ENCODE measurements at places on chromosomes 7 and 10.
A peak's percentile ranks its signal among the peaks of the same experiment; 100 is the strongest.

DNA sequence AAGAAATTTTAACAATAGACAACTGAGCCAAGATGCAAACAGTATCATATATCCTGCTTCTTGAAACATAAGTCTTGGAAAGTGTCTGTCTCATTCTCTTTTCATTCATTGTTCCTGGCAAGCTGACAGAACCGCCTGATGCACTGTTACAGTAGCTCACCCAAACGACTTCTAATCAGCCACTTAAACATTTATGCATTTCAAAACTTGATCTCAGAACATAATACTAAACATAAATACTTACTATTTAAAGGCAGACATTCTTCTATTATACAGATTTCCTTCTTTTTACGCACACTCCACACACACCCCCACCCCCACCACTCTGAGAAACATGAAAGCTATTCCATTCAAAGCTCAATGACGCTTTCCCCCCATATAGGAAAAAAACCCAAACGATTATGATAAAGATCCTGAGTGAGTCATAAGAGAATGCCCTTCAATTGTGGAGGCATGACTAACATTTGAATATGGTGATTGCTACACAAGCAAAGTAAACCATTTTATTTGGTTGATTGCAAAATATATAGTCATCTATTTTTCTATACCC, 30.5 kb downstream of the SHTN1 start:
- DNase-seq = no peak

DNA sequence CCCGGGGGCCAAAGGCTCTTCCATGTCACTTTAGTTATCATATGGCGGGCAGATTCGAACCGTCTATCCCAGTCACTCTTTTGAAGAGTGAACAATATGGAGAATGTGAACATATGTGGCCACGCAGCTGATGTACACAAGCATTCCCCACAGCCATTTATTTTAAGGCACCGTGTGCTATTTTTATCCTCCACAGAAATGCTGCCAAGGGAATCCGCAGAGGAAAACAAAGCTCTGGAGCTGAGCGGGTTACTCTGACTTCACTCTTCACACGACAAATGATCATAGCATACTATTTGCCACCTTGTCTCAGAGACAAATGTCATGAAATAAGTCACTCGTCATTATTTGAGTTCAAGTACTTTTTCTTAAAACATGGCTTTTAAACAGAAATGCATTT, 100.3 kb downstream of the CTBP2 start:
- DNase-seq = no peak

DNA sequence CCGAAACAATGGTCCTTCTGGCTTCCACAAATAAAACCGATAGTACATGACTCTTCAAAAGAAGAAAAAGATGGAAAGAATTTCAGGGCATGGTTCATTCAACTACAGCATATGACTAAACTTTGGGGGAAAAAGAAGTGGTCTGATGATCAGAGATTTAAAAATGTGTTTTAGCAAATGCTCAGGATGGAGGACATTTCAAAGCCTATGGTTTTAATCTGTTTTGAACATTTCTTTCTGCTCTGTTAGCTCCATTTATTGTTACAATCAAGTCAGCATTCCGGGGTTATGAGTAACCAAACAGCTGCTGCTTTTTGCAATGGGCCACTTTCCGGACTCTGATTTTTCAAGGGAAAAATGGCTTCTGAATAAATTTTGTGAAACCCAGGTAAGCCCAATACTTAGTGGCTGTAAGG, 142.4 kb downstream of the CUBN start:
- no peak for DNase-seq

GRCh38 chr10:60495338-60496055, 105.8 kb upstream of the ANK3 start:
- DNase-seq = no peak

DNA sequence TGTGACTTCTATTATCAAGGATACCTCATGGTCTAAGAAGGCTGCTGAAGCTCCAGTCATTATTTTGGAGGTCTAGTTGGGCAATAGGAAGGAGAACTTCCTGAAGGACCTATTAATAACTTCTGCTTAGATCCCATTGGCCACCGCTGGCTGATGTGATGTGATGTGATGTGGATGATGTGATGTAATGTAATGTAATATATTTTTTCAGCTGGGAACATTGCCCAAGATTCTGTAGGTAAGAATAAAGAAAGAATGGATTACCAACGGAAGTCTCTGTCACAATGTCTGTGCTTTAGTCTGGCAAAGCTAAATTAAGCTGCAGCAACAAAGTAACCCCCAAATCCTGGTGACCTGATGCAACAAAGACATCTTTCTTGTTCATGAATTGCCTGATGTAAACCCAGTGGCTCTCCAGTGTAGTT, 233.7 kb downstream of the PTEN start:
- no peak for DNase-seq

- no peak for DNase-seq
These were observed 8.7 kb downstream of the TIAL1 start for GRCh38 chr10:119588071-119588470.

DNA sequence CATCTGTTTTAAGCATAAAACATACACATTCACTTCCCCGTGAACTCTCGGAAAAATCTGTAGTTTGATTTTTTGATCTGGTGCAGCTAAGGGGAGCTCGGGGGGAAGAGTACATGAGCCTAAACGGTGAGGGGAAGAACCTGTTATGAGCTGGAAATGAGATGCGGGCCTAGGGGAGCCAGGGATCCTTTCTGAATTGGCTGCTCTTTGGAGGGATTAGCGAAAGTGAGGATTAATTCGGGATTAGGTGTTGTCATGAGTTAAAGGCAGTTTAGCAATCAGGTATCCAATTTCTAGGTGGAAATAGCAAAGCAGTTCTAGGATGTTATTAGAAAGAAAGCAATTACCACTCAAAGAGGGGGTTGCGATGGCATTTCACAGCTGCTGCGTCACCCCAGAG, 51.1 kb upstream of the ADARB2 start:
- DNase-seq = no peak

- no peak for DNase-seq
These were observed 11.1 kb downstream of the KCTD7 start for GRCh38 chr7:66639773-66640172.

DNA sequence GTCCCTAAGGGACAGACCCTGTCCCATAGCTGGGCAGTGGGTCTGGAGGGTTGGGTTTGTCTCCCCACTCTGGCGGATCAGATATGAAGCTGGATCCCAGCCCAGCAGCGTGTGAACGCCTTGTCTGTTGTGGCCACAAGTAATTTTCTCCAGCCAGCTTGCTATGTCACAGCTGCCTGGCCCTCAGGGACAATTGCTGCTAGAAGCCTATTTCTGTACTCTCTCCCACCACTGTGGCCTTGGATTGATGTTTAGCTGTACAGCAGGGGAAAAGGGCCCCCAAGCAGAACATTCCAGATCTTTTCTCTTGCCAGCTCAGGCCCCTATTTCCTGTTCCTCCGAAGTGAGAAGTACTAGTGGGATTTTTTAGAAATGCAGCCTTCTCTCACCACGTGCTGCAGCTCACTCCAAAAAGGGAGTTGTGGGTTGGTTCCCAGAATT, 53.5 kb upstream of the WAC start:
- no peak for DNase-seq

DNA sequence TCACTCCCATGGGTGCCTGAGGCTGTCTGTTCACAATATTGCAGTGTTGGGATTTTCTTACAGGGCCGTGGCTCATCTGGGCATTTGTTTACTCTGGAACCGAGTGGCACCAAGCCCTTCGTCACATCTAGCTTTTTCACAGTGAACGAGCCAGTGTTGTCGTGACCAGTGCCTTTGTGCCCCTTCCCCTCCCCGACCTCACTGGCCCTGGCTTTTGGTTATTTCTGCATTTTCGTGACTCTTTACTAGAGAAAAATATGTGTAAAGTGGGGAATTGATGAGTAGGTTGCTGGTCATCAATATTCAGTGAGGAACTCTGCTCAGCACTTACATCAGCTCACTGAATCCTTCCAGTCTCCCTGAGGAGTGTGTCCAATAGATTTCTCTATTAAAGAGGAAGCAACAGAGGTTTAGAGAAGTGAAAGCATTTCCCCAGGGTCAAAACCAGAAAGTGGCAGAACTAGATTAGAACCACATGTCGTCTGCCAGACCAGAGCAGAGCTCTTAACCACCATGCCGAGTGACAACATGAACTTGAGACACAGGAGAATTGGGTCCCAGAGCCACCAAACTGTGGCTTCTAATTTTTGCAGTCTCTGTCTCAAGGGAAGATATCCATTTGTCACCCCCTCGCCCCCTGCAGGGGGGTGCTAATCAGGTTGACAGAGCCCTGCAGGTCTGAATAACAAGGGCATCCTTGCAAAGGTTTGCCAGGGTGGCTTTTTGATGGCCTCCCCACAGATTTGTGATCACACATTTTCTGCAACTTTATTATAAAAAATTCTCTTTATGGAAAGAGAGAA, 125.3 kb downstream of the CHN2 start:
- no peak for DNase-seq

DNA sequence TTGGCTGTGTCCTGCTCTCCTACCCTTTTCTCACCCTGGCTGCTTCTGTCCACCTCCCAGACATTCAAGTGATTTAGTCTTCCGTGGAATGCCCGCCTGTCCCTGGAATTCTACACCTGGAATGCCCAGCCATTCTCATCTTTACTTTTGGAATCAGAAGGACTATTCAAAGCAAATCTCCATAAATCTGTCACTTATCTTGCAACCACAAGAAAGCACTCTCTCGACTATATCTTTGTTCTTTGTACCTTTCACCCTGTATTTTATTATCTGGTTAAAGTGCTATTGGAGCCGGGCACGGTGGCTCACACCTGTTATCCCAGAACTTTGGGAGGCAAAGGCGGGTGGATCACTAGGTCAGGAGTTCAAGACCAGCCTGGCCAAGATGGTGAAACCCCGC, 79.3 kb upstream of the KMT2E start:
- no peak for DNase-seq

DNA sequence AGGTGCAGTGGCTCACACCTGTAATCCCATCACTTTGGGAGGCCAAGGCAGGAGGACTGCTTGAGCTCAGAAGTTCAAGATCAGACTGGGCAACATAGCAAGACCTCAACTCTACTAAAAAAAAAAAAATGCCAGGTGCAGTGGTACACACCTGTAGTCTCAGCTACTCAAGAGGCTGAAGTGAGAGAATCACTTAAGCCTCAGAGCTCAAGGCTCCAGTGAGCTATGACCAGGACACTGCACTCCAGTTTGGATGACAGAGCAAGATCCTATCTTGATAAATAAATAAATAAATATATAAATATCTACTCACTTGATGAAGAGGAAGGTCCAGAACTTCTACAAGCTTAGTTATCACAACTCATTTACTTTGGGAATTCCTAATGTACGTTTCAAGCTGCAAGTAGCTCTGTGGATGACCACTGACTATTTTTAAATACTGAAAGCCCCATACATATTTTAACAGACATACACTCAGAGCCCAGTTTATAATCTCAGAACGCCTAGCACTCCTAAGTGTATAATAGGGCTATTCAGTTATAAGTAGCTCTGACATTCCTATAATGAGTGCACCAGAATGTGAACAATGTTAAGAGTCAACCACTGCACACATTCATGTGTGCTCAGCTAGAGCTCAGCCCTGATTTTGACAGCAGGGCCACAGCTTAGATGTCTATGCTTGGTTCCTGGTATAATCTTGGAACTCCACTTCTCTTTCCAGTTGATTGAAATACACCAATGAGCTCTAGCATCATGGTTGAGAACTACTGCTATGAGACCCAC, 119.1 kb downstream of the CUBN start:
- DNase-seq = no peak

DNA sequence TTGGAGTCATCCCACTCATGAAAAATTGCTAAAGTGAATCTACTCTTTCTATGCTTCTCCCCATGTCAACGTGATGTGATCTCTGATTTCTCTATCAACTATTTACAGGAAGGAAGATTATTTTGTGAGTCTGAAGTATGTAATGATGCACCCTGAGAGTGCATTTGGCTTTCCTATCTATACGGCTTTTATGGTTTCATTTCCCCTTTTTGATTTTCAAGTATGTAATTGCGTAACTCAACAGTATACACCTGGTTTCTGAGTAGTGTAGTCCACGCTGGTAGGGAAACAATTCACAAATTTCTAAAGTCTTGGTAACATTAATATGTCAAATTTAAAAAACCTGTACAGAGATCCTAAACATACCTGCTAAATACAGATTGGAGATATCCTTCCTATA, 194.7 kb upstream of the SEMA3A start:
- no peak for DNase-seq

DNA sequence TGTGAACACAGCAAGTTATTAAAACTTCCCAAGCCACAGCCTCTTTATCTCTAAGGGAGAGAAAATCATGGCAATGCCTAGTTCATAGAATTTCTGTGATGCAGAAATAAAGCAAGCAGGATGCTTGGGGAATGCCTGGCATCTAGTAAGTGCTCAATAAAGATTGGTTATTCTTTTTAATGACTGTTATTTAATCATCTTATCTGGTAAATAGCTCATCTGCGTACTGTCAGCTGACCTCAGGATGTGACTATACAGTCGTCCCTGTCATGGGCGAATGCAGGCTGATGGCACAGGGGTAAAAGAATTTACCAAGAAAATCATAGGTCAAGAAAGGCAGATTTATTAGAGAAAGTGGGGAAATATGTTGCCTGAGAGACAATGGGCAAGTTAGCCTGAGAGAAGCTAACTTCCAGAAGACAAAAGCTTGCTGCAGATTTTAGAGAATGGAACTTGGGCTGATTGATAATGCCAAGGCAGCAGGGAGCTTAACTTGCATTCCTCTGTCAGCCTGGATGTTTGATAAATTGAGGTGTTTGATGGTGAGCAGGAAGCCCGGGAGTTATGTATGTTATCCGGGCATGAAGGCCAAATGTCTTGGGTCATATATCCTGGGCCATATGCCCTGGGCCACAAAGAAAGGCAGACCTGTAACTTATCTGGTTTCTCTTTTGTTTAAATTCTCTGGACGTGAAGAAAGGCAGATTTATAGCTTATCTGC, 126.0 kb downstream of the KCNMA1 start:
- DNase-seq = no peak

DNA sequence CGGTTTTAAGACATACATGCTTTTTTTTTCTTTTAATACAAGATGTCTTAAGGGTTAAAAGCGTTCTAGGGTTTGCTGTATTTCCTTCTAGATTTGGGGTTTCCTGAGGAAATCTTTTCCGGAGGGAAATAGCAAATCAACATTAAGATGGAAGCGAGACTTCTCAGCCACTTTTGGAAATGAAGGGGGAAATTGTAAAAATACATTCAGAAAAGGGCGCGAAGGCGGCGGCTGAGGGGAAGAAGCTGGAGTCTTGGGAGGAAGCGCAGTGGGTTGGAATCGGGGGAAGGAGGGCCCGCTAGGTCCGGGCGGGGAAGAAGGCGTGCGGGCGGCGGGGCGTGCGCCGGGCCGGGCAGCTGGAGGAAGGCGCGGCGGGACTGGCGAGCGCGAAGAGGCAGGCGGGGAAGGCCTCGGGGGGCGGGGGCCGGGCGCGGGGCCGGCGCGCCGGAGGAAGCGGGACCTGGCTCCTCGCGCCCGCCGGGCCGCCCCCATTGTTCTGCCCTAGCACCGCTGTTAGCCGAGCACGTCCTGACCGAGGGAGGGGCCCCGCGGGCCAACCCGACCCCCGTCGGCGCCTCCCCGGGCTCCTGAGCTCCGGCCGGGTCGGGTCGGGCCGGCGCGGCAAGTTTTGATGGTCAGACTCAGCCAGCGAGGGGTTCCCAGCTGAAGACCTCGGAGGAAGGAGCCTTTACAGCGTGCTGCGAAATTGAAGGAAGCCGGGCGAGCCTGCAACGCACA, 1.5 kb upstream of the SKIDA1 start:
- peak; percentile 59 for DNase-seq

GRCh38 chr10:77669892-77670291, 32.3 kb upstream of the KCNMA1 start:
- DNase-seq = no peak
